ENCODE measurements at places on chromosomes 11 and 22.

- DNase-seq = no peak
These were observed 12.0 kb upstream of the MMP13 start for GRCh38 chr11:102967497-102967896.

DNA sequence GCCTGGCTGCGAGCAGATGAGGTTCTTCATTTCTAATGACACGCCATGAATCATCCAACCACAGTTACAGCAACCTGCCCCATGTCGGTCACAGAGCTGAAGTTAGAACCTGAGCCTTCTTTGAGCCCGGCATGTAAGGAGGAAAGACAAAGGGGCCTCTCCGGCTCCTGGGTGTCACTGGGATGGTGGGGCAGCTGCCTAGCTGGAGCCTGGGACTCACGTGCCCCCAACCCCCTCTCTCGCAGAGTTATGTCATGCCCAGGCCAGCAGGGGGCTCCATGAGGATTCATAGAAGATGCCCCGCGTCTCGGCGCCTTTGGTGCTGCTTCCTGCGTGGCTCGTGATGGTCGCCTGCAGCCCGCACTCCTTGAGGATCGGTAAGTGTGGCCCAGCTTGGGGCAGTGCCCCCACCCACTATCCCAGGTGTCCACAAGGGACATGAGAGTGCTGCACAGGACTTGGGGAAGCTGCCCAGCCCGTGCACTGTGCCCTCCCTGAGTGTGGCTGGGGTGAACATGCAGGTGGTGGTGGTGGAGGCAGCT lies 148.5 kb downstream of the GRIK4 start:
- peak; percentile 55 for DNase-seq

DNA sequence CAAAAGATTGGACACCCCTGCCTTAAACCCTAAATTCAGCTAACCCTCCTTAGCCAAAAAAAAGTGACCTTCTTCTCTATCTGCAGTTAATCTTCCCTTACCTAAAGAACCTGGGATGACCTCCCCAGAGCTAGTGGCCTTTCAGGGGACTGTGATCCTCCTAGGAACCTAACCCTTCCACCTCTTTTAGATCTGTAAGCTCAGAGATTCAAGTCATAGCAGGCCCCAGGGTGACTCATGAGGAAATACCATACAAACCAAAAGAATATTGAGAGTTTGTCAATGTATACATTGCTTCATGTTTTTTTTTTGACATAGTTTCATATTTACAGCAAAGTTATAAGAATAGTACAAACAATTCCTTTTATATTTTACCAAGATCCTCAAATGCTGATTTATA lies 38.3 kb upstream of the CXCR5 start:
- peak; percentile 76 for DNase-seq

- DNase-seq = peak; percentile 13
These were observed 2154.9 kb downstream of the LRRC4C start for GRCh38 chr11:39304586-39304985.

GRCh38 chr11:58927393-58928106 lies 11.7 kb upstream of the GLYATL1 start:
- DNase-seq = peak; percentile 26

- peak; percentile 45 for DNase-seq
These were observed 11.7 kb upstream of the MYH9 start for GRCh38 chr22:36399472-36399778.

- DNase-seq = peak; percentile 37
These were observed 585 bp downstream of the CYB5R3 start for GRCh38 chr22:42648368-42649245.

- DNase-seq = peak; percentile 73
These were observed 2.2 kb upstream of the PNPLA3 start for GRCh38 chr22:43921370-43921769.

DNA sequence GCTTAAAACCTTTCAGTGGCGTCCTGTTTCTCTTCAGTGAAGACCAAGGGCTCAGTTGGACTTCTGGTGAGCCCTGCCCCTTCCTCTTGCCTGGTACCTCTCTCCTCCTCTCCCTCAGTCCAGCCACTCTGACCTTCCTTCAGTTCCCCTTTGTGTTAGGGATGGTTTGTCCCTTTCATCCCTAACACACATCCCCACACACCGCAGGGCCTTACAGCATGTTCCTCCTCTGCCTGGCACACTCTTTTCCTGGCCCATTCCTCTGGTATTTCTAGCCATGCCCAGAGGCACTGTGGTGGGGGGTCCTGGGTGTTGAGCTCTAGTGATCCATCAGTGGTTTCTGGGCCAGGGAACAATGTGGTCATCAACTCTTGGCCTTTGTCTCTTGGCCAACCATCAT lies 21.4 kb downstream of the GNAZ start:
- DNase-seq = no peak

- DNase-seq = no peak
These were observed 162.7 kb downstream of the NTM start for GRCh38 chr11:131533149-131533548.

GRCh38 chr11:89420981-89421380 lies 70.2 kb downstream of the NOX4 start:
- DNase-seq = no peak

GRCh38 chr22:46742576-46743221 lies 4.6 kb upstream of the CERK start:
- DNase-seq = peak; percentile 83

GRCh38 chr11:39641751-39642150 lies 1817.7 kb downstream of the LRRC4C start:
- DNase-seq = no peak

DNA sequence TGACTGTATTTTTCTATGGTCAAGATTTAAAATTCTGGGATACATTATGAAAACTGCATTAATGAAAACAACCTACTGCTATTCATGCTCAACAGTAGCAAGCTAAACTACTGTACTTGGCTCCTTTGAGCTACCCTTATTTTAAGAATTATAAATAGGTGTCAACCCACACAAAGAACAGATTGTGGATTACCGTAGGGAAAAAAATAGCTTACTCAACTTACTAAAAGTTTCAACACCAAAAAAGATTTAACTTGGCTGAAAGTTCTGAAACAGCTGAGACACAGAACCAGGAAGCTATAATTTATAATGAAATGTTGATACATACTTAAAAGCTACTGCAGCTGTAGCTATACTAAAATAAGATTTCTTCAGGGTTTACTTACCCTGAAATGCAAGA lies 10.1 kb downstream of the LIN7C start:
- DNase-seq = no peak
